ENCODE measurements at places on chromosomes 1 and 21. TPM values are rescaled to one million over a fixed set of nuclear protein-coding genes. Genes with fewer than 3 reads are reported as not detected.

GRCh38 chr1:198880397-198880796, 241.6 kb downstream of the PTPRC start:
- no peak for DNase-seq

Gene BARHL2
- not detected for total RNA-seq

GRCh38 chr1:108569097-108569728, 9.3 kb downstream of the EEIG2 start:
- no peak for DNase-seq

DNA sequence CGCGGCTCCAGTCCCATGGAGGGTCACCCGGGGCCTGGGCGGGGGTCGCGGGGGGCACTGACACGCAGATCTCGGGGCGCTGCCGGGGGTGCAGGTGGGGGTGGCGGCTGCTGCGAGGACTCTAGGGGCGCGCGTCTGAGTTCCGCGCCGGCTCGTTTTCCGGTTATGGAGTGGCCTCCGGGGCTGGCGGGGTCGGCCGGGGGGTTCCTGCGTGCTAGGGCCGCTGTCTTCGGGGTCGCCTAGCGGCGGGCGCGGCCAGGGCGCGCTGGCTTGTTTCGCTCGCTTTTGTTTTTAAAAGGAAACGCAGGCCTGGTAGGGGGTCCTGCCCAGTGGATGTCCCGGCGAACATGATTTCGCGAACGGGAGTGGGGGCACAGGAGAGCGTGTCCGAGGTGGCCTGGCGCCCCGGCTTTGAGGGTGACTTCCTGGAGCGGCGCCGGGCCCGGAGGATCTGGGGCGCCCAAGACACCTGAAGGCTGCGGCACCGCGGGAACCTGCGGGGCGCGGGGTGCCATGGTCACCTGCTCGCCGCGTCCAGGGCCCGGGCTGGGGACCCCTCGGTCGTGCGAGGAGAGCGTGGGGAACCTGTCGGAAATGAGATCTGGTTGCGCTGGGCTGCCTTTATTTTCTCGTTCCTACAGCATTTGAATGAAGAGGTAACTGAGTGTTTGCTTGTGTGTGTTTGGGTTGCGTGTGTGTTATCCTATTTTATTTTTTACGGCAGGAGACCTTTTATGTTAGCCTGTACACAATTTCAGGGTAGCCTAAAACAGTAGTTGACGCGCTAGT, 618 bp downstream of the ETS2 start:
- DNase-seq: peak; percentile 40

DNA sequence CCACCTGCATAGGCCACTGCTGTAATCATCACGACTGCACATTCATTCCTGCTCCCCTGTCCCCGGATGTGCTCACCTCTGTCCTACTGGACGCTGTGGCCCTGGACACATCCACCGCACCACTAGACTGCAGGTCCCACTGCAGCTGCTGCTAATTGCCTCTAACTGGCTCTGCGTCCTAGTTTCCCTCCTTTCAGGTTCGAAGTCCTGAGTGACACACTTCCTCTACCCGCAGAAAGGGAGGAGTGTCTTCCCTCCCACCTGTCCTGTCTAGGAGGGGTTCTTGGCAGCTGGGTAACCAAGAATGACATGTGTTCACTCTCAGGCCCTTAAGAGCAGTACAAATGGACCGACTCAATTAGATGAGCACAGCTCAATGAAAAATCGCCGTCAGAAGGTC, 40.5 kb upstream of the ITPKB start:
- no peak for DNase-seq

DNA sequence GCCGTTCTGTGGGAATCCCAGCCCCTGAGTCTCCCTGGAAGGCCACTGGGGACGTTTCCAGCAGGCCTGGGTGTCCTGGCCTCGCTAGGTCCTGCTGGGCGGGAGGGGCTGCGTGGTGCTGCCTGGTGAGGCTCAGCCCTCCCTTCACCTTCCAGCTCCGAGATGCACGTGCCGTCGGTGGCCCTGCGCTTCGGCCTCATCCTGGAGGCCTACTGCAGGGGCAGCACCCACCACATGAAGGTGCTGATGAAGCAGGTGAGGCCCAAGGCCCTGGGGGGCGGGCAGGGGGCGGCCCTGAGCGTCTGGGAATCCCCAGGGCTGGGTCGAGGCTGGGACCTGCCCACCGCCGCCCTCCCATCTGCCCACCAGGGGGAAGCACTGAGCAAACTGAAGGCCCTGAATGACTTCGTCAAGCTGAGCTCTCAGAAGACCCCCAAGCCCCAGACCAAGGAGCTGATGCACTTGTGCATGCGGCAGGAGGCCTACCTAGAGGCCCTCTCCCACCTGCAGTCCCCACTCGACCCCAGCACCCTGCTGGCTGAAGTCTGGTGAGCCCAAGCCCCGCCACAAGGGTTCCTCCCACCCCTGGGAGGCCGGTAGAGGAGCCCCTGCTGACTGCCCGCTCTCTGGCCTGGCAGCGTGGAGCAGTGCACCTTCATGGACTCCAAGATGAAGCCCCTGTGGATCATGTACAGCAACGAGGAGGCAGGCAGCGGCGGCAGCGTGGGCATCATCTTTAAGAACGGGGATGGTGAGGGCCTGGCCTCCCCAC, 70.3 kb downstream of the PIK3CD start:
- peak; percentile 65 for DNase-seq

Gene INAVA
- total RNA-seq: 0.45 TPM

- no peak for DNase-seq
Measured at GRCh38 chr1:76274302-76274701, 199.8 kb downstream of the ST6GALNAC3 start.

DNA sequence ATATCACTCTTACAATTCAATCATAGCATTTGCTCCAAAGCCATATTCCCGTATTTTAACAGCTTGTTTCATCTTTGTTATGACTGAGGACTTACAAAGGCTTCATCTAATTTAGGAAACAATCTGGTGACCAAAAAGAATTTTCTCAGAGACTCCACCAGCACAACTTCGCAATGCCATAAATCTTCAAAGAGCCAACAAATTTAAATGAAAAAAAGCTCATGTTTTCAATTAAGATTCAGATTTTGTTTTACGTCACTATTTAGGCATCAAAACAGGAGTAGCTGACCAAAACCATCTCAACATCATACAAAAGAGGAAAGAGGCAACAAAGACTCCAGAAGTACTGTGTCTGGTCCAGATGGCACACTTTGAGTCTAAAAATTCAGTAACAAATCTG, 373.3 kb downstream of the TTLL7 start:
- DNase-seq: no peak

DNA sequence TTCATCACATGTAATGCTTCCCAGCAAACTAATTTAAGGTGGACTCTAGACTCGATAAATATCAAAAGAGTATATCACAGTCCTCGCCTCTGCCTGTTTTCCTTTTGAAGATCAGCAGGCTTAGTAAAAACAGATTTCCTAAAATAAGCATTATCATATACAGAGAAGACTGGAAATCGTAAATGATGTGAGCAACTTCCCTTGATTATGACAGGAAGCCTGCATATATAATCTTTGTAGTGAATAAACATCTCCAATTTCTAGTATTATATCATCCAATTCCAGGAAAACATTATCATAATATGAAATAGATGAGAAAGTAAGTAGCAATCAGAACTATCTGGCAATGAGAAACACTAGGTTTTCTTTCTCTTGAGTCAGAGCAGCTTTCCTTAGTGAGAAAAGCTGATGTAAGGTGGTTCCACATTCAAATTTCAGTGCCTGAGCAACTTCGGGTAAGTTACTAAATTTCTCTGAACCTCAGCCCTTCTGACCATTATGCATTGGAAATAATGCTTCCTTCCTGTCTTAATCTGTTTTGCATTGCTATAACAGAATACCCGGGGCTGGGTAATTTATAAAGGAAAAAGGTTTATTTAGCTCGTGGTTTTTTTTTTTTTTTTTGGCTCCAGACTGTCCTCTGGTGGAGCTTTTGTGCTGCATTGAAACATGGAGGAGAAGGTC, 12.6 kb upstream of the POU2F1 start:
- no peak for DNase-seq

GRCh38 chr1:219317762-219318353, 144.2 kb downstream of the LYPLAL1 start:
- no peak for DNase-seq

DNA sequence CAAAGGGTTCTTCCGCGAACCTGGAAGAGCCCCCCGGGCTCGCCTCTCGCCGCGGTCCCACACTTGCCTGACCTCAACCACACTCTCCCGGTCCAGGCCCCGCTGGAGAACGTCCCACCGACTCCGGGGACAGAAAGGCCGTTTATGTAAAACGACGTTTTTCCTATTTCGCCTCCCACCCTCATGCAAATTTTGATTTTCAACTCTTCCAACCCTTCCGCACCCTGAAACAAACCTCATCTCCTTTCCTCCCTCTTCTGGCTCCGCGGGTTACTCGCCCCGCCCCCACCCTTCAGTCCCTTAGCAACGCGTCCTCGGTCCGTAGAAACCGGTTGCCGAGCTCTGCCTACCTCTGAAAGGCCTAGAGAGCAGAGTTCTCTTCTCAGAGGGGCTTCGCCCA, at the start of gene C1orf141:
TSS of gene C1orf141 (minus strand) at position 276 of the 400 bp plus-strand sequence. CDS start 7,730 bp downstream, outside the sequence.
- DNase-seq: no peak

- no peak for DNase-seq
Measured at GRCh38 chr1:89396902-89397301, 33.0 kb downstream of the GBP6 start.

GRCh38 chr1:229625071-229625914, 629 bp downstream of the TAF5L start:
- DNase-seq: peak; percentile 47

DNA sequence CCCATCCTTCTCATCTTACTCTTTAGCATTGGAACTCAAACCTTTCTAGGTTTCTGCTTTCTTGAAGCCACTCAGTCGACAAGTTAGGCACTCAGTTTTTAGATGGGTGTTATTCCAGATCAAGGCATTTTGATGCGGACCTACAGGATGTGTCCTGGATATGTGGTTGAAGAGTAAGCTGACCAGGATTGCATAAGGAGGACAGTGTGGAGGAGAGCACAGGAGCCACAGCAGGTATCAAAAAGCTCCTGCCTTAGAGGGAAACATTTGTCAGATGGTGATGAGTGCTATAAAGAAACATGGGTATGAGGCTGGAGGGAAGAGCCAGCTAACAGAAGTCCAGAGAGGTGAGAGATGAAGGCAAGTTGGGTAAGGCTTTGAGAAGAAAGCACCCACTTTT, 33.9 kb upstream of the OPRD1 start:
- no peak for DNase-seq

Gene RUNX3
- total RNA-seq: 177 TPM

DNA sequence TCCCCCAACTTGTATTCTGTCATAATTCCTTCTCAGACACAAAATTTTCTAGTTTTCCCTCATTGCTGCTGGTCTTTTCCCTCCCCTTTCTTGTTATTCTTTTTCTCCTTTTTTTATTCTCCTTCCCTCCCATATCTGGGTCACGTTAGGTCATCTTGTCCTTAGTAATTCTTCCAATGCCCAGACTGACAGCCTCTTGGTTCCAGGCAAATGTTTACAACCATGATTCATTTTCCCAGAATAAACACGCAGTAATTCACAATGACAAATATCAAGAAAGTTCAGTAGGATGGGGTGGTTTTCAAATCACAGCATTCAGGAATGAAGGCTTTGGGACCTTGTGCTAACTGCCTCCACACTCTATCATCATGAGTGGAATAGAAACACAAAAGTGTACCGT, 25.2 kb downstream of the NHLH2 start:
- DNase-seq: no peak

Gene PRPF38B
- total RNA-seq: 68.5 TPM

Gene IGFN1
- total RNA-seq: not detected

DNA sequence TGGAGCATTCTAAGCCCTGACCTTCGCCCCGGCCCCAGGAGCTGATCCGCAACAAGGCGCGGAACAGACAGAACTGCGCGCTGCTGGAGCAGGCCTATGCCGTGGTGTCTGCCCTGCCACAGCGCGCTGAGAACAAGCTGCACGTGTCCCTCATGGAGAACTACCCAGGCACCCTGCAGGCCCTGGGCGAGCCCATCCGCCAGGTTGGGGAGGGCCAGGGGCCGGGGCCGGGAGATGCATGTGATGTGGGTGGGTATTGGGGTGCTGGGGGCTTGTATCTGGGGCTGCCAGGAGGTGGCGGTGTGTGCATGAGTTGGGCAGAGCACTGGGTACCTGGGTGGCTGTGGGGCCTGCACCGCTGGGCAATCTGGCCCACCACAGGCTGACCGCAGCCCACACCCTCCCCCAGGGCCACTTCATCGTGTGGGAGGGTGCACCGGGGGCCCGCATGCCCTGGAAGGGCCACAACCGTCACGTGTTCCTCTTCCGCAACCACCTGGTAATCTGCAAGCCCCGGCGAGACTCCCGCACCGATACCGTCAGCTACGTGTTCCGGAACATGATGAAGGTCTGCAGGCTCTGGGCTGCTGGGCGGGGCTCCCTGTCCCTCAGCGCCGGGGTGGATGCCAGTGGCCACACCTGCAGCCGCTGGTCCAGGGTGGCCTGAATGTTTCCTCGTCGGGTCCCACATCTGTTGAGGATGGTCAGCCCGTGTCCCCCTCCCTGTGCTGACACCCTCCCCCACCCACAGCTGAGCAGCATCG, 65.8 kb downstream of the TRIM11 start:
- DNase-seq: no peak

Gene CLCA1
- not detected for total RNA-seq

GRCh38 chr1:50969611-50970508, at the start of gene CDKN2C:
CDKN2C (plus strand) TSS chr1:50970245; CDS start chr1:50970369, 124 bp downstream.
- DNase-seq: peak; percentile 60

Gene CCNL2
- total RNA-seq: 104 TPM

Gene S100A5
- 2.2 TPM for total RNA-seq

- peak; percentile 66 for DNase-seq
Measured at GRCh38 chr1:156154317-156154749, 948 bp downstream of the SEMA4A start.

Gene OLFML3
- 0.20 TPM for total RNA-seq

DNA sequence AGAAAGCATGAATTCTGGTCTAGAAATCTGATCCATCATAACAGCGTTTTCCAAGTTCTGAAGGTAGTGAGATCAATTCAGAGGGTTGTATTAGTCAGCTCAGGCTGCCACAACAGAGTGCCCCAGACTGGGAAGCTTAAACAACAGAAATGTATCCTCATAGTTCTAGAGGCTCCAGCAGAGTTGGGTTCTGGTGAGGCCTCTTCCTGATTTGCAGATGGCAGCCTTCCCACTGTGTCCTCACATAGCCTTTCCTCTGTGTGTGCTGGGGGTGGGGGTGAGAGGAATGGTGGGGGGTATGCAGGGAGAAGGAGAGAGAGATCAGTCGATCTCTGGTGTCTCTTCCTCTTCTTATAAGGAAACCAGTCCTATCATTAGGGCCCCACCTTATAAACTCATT, 15.1 kb downstream of the ZBTB8B start:
- DNase-seq: no peak

Gene CNKSR1
- total RNA-seq: 1.8 TPM

DNA sequence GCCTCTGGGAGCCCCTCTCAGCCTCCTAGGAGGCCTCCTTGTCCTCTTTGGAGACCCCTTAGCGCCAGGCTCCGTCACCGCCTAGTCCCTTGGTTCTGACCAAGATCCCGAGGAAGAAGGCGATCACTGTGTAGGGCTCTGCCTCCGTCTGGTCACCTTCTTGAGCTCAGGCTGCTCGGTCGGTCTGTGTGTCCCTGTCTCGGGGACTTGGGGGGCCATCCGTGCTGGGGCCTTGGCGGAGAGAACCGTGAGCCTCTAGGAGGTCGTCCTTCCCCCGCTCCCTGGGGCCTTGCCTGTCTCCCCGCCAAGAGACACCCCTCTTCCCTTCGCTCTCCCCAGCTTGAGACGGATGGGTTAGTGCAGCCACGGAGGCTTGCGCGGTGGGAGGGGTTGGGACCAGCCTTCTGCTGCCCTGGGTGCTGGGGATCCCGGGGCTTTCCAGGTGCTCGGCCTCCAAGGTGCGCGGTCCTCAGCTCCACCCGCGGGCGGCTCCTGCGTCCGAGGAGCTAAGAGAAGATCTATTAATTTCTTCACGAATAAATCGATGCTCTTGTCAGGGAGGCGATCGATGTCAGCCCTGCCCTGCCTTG, 701 bp upstream of the INSRR start:
- DNase-seq: peak; percentile 27

Data from activated CD4-positive, alpha-beta memory T cell treated with anti-CD3 and anti-CD28 coated beads, Interleukin-2, amount 10 ng/mL, durations not matched to agents 7 days and 5 days (primary cell).